ENCODE measurements at places on chromosomes 7 and 10.

- DNase-seq = no peak
Measured at GRCh38 chr10:75400163-75400770, 1.3 kb downstream of the ZNF503 start.

GRCh38 chr7:143279186-143280098 lies 5.3 kb upstream of the TMEM139 start:
- no peak for DNase-seq

- DNase-seq = no peak
Measured at GRCh38 chr10:87716348-87716670, 56.6 kb downstream of the PAPSS2 start.

DNA sequence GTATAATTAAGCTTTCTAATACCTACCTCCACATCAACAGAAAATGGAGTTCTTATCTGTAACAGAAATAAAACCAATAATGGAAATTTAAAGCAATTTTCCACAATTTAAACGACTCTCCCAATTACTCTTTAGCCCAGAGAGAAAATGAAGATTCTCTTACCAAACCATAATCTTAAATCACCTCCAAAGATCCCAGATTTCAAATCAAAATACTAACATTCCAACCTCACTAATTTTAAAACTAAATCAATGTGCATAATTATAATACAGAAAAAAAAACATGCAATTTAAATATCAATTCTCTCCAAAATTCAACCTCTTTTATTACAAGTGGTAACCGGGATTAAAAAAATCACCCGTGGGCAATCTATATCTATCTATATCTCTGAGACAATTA lies 1.5 kb downstream of the HERC4 start:
- no peak for DNase-seq

DNA sequence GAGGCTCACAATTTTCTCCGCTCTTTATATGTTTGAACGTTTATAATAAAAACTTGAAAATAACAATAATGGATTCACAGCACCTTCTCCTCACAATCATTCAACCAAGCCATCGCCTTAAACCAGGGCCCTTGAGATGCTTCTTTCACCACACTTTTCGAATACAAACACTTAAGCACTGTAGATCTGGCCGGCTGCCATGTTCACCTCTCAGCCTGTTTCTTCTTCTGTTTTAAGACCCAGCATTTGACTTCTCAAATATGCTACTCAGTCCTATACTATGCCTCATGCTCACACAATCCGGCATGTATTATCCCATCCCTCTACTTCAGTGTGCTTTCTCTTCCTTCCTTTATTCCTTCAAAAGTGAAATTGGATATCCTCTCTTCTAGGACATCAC lies 280.6 kb downstream of the TFEC start:
- no peak for DNase-seq
